ENCODE measurements at places on chromosomes 3 and 15.

GRCh38 chr15:39580117-39580484 is 778 bp upstream of the THBS1 start:
- DNase-seq = peak; percentile 86

DNA sequence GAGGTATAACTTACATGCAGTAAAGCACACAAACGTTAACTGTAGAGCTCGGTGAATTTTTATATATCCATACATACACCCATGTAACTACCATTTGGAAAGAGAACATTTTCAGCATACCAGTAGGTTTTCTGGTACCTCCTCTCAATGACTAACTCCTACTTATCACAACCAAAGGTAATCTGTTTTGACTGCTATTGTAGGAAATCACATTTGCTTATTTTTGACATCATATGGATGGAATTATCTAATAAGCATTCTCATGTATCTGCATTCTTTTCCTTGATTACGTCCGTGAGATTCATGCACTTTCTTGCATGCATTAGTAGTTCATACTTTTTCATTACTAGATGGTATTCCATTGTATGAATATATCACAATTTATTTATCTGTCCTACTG is 76.8 kb downstream of the CSNK1G1 start:
- no peak for DNase-seq

DNA sequence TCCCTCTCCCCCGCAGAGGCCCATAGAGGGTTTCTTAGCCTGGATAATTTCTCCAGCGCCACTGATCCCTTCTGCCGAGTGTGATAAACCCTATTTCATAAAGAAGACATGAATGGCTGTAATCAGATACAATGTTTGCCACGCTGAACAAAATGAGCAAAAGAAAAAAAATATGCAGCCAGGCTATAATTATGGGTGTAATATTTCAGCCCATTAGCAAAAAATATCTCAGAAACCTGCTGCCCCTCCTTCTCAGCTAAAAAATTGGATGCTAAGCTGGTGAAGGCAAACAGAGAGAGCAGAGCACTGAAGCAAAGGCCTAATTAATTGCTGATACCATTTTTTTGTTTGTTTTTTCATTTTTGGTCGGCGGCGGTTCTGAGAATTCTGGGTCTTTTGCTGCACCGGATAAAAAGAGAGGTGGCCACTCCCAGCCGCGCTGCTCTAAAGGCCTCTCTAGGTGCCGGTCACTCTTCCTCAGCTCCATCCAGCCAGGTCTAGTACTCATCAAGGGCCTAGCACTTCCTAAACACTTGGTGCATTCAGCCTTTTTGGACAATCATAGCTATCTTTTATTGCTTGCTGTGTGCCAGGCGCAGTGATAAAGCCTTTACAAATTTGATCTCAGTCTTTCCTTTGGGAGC is 128.7 kb upstream of the TLE3 start:
- DNase-seq = no peak

DNA sequence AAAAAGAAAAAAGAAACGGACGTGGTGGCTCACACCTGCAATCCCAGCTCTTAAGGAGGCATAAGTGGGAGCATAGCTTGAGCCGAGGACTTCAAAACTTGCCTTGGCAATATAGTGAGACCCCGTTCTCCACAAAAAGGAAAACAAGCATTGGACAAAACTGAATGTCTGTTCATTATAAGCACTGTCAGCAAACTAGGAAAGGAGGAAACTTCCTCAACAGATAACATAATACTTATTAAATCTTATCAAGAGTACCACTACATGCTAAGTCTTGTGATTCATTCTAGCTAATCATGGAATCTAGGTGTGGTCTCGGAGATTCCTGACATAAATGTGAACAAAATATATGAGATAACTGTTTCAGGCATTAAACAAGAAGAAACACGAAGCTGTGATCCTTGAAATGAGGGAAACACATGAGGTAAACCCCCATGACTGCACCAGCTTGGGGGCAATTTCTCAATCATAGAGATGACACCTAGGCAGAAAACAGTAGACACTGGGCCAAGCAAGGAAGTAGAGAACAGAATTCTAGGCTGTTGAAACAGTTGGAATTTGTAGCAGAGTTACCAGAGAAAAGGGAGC is 33.3 kb downstream of the TRPM7 start:
- DNase-seq = no peak

DNA sequence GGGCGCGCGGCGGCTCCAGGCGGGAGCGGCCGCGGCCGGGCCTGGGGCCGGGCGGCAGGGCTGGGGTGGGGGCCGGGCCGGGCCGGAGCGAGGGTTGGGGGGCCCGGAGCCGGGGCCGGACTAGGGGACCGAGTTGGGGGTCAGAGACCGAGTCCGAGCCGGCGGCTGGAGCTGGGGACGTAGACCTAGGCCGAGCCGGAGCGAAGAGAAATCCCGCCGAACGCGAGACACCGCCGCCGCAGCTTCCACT is 37.3 kb downstream of the HMCES start:
- no peak for DNase-seq

GRCh38 chr3:93961026-93961425 is 12.7 kb downstream of the PROS1 start:
- DNase-seq = no peak

DNA sequence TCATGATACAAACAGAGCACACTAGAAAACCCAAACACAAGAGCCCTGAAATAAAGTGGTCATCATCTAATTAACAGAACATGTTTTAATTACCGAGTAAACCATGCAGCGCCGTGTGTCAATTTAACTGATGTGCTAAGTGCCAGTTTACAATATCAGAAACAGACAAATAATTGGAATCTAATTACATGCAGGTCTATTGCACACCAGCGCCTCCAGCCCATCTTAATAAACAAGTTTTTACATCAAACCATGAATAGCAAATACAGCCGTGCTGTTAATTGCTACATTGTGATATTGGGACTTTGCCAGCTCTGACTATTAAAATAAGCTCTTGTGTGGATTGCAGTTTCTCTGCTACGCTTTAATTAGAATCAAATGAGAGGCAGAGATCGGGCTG is 510.2 kb upstream of the MDFIC2 start:
- DNase-seq = no peak

DNA sequence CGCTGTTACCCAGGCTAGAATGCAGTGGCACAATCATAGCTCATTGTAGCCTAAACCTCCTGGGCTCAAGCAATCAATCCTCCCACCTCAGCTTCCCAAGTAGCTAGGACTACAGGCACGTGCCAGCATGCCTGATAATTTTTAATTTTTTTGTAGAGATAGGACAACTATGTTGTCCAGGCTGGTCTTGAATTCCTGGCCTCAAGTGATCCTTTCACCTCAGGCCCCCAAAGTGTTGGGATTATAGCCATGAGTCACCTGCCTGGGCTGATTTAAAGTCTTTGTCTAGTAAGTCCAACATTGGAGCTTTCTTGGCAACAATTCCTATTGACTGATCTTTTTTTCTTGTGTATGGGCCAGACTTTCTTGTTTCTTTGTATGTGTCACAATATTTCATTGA is 28.1 kb downstream of the SPINK8 start:
- DNase-seq = no peak

- no peak for DNase-seq
These were observed 25.9 kb upstream of the CAPN7 start for GRCh38 chr3:15180042-15180611.

- DNase-seq = no peak
These were observed 156.2 kb upstream of the LMCD1 start for GRCh38 chr3:8345398-8345797.
